ENCODE measurements at places on chromosomes 2 and 18. TPM values are rescaled to one million over a fixed set of nuclear protein-coding genes. Genes with fewer than 3 reads are reported as not detected.

DNA sequence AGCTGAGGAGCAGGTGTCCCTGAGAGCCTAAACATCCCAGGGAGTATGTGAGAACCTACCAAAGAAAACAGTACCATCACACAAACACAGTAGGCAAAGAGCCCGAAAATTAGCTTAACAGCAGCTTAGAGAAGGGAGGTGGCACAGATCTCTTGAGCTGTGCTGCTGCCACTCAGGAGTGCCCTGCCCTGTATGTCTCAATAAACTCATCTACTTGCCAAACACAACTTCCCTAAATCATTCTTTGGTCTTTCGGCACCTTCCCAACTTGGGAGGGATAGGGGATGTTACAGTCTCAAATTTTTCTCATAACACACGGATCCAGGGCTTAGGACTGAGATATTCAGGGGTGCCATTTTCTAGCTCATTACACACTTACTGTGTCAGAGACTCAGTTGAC is 45.3 kb upstream of the C1D start:
- H3K4me1 ChIP-seq = no peaks in the 10 kb centered on the region
- no peak overlapping the region for H3K4me3 ChIP-seq
- H3K27me3 ChIP-seq = no peaks in the 10 kb centered on the region
- no peak overlapping the region for H3K27ac ChIP-seq

GRCh38 chr2:124908411-124908810 is 883.3 kb downstream of the CNTNAP5 start:
- no peaks in the 10 kb centered on the region for H3K4me1 ChIP-seq
- no peak overlapping the region for H3K27ac ChIP-seq
- no peaks in the 10 kb centered on the region for H3K27me3 ChIP-seq
- no peaks in the 10 kb centered on the region for H3K36me3 ChIP-seq
- no peak overlapping the region for H3K4me3 ChIP-seq

- H3K27ac ChIP-seq = no peak overlapping the region
- no peaks in the 10 kb centered on the region for H3K27me3 ChIP-seq
- peaks cover 32% of the 10 kb centered on the region for H3K4me1 ChIP-seq
- H3K4me3 ChIP-seq = no peak overlapping the region
- DNase-seq = no peak
- no peaks in the 10 kb centered on the region for H3K36me3 ChIP-seq
These were observed 46.7 kb downstream of the FBXO48 start for GRCh38 chr2:68420254-68420910.

GRCh38 chr2:140085674-140086073 is 1305.5 kb upstream of the NXPH2 start:
- H3K27me3 ChIP-seq = no peaks in the 10 kb centered on the region
- no peak for DNase-seq
- no peaks in the 10 kb centered on the region for H3K4me1 ChIP-seq
- no peak overlapping the region for H3K27ac ChIP-seq
- no peak overlapping the region for H3K4me3 ChIP-seq

DNA sequence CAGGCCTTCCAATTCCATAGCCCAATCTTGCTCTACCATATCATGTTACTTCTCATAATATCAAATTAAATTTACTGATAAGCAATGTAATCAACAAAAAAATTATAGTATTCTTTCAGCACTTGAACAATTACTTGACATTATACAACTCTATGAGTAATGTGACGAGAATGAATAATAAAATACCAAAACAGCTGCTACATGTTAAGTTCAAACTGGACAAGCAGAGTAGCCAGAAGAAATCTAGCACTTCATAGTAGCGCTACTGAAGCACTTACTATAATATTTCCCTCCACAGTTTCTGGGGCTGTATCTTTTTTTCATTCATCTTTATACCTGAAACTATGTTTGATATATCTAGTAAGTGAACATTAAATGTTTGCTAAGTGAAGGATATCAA is 14.9 kb downstream of the PPP3R1 start:
- no peak overlapping the region for H3K27ac ChIP-seq
- DNase-seq = no peak
- H3K36me3 ChIP-seq = peaks cover 7% of the 10 kb centered on the region
- peaks cover 33% of the 10 kb centered on the region for H3K4me1 ChIP-seq

Gene NTSR2
- not detected for total RNA-seq
